ENCODE measurements at places on chromosomes 5 and 9. TPM values are rescaled to one million over a fixed set of nuclear protein-coding genes. Genes with fewer than 3 reads are reported as not detected.

- DNase-seq: no peak
Observed at GRCh38 chr9:134560654-134561053, 80.9 kb upstream of the COL5A1 start.

DNA sequence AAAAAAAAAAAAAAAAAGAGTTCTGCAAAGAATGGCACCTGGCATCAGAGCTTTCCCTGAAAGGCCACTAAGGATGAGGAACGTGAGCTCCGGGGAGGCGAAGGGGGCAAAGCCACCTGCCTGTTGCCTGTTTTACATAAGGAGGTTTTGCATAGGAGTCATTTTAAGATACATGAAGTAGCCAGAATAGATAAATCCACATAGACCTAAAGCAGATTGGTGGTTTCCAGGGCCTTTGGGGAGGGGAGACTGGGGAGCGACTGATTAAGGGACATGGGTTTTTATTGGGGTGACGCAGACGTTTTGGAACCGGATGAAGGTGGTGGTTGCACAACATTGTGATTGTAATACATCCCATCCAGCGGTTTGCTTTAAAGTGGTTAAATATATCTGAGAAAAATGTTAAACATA, 7.1 kb downstream of the NEK6 start:
- DNase-seq: no peak

DNA sequence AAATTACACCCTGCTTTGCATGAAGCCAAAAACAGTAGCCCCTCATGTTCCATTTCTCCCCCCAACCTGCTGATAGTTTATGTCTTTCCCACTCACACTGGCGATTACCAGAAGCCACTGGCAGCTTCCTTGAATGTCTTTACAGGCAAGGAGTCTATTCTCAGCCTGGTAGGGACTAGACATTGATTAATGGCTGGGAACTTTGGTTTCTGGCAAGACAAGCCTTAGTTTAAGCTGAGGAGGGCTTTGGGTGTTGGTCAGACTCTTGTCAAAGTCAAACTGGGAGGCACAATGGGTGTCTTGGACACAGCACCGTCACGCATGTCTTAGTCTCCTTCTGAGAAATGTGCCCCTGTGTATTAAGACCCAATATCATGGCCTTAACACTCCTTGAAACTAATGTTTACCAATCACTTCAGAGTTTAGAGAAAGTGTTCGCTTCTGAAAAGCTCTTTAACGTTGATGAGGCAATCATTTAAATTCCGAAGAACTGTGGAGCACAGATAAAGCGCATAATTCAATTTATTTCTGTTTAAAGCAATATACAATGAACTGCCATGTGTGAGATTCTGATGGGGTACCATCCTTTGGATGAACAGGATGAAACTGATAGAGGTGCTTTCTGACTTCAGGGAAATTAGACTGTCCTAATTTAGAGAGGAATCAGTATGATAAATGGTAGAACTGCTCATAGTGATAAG, 53.9 kb upstream of the CPEB4 start:
- DNase-seq: no peak

DNA sequence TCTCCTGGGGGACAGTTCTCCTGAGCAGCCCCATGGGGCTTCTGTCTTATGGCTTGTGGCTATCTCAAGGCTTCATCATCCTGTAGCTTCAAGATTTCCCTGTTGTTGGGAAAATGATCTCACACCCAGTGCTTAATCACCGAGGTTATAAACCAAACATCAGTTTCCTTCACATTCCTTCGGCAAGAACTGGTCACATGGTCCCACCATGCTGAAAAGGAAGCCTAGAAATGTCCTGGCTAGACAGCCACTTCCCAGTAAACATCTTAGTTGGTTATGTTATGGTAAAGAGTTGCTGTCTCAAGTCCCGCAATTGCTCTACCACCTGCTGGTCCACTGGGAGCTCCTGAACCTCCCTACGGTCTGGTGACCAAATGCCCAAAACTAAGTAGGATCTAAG, 66.0 kb downstream of the RAB3C start:
- no peak for DNase-seq

- DNase-seq: no peak
Observed at GRCh38 chr9:22215521-22215920, 206.4 kb upstream of the CDKN2B start.

DNA sequence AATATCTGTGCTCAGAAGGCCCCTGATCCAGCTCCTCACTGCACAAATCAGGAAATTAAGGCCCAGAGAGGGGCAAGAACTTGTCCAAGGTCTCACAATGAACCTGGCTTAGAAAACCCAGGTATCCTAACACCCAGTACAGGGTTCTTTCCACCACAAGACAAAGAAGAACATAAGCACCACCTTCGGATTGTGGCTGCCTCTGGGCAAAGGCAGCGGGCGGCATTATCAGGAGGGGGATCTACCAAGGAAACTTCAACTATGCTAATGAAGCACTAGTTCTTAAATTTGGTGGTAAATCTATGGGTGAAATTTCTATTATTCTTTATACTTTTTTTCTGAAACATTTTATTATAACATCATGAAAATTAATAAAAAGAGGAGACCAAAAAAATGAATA, 17.9 kb downstream of the ANXA6 start:
- no peak for DNase-seq

BRD8 gene
- total RNA-seq: 21.5 TPM

ACO1 gene
- 30.9 TPM for total RNA-seq

SLC27A4 gene
- total RNA-seq: 39.4 TPM

TAF11L4 gene
- total RNA-seq: not detected

DBH gene
- not detected for total RNA-seq

CTSL gene
- total RNA-seq: 117 TPM

All from kidney epithelial cell (primary cell).